Suprapubic skin (tissue), 4 donors: ENCODE measurements at places on chromosomes 1 and 21. TPM values are rescaled to one million over a fixed set of nuclear protein-coding genes. Genes with fewer than 3 reads are reported as not detected.

Gene LIPI
- not detected for total RNA-seq

Gene B3GALT5
- total RNA-seq, result 1.8 TPM

- H3K27me3 ChIP-seq, result no peaks in the 10 kb centered on the region
- H3K36me3 ChIP-seq, result no peaks in the 10 kb centered on the region
- peaks cover 22% of the 10 kb centered on the region for H3K4me1 ChIP-seq
- DNase-seq, result no peak
- H3K4me3 ChIP-seq, result no peak overlapping the region
Observed at GRCh38 chr1:16903054-16903453, 7.3 kb downstream of the RNU1-2 start.

Gene PCP4L1
- 4.1 TPM for total RNA-seq

GRCh38 chr1:200900877-200901276, 6.2 kb downstream of the INAVA start:
- no peak for DNase-seq
- no peak overlapping the region for H3K27ac ChIP-seq
- peaks cover 46% of the 10 kb centered on the region for H3K4me1 ChIP-seq
- peaks cover under 1% of the 10 kb centered on the region for H3K27me3 ChIP-seq
- peaks cover 29% of the 10 kb centered on the region for H3K36me3 ChIP-seq
- H3K4me3 ChIP-seq, result no peak overlapping the region

GRCh38 chr21:33292724-33293123, 26.6 kb downstream of the IL10RB start:
- no peak overlapping the region for H3K27ac ChIP-seq
- H3K27me3 ChIP-seq, result no peaks in the 10 kb centered on the region
- H3K4me1 ChIP-seq, result peaks cover under 1% of the 10 kb centered on the region
- no peak for DNase-seq

DNA sequence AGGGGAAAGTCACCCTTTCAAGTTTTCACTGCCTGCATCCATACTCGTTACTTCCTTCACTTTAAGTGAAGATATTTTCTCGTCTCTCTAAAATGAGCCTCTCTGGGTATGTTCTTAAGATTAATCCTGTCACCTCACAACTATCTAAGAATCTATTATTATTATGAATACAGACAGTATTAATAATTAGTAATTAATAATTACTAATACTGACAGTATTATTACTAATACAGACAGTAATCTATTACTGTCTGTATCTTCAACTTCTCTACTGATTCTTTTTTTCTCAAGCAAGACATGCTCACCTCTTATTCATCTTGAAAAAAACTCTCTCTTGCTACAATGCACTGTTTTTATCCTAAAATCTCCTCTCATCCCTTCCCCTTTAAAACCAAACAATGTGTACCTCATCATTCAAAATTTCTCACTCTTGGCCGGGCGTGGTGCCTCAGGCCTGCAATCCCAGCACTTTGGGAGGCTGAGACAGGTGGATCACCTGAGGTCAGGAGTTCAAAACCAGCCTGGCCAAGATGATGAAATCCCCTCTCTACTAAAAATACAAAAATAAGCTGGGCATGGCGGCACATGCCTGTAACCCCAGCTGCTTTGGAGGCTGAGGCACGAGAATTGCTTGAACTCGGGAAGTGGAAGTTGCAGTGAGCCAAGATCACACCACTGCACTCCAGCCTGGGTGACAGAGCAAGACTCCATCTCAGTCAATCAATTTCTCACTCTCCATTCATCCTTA, 7.8 kb downstream of the NRDC start:
- peaks cover 25% of the 10 kb centered on the region for H3K4me1 ChIP-seq
- no peak overlapping the region for H3K4me3 ChIP-seq
- H3K36me3 ChIP-seq, result no peaks in the 10 kb centered on the region
- DNase-seq, result no peak

Gene GALNT2
- 40.2 TPM for total RNA-seq

Gene LENEP
- total RNA-seq, result not detected

Gene PKP1
- total RNA-seq, result 888 TPM
